ENCODE measurements at places on chromosomes 16 and 17.

DNA sequence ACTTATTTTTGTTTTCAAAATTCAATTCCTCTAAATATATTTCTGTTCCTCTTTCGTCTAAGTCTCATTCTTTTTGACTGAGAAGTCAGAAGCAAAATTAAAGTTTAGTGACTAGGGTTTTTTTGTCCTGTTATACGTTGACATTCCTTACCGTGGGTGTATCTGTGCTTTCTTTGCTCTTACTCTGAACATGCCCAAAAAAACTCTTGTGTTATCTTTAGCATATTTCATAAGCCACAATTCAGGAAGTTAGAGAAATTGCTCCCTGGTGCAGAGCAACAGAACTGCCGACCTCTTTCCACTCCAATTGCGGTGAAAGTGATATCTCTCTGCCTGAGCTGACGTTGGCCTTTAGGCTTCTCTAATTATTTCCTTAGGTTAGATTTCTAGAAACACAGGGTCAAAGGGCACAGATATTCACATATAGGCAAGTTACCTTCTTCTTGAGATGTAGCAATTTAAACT, 65.7 kb downstream of the CENPV start:
- DNase-seq, result peak; percentile 24

DNA sequence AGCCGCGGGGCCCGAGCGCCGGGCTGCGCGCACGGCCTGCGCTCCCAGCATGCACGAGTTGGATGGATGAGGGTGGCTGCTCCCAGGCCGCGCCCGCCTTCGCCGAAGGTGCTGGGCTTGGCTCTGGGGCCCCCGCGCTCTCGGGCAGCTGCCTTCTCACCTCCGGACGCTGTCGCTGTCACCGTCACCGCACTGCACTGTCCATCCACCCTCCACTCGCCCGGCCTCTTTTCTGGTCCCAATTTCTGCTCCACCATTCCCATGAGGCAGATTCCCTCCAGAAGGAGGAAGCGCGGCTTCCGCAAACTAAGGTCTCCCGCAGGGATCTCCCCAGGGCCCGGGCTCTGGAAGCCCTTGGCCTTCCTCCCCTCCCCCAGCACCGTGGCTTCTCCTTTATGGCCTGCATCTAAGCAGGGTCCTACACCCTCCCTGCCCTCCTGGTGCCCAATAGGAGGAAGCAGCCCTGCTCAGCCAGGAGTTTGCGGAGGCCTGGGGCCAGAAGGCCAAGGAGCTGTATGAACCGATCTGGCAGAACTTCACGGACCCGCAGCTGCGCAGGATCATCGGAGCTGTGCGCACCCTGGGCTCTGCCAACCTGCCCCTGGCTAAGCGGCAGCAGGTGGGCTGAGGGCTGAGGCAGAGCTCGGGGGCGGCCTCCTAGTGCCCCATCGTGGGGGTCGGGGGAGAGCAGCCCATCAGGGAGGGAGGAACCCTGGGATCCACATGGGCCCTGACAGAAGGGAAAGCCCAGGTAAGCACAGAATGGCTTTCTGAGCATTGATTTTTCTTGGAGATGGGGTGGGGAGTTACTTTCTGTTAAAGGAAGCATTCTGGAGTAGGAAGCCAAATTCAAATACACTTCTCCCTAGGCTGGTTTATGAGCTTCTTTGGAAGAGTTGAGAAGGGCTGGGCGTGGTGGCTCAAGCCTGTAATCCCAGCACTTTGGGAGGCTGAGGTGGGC, 899 bp downstream of the ACE start:
- no peak for DNase-seq

DNA sequence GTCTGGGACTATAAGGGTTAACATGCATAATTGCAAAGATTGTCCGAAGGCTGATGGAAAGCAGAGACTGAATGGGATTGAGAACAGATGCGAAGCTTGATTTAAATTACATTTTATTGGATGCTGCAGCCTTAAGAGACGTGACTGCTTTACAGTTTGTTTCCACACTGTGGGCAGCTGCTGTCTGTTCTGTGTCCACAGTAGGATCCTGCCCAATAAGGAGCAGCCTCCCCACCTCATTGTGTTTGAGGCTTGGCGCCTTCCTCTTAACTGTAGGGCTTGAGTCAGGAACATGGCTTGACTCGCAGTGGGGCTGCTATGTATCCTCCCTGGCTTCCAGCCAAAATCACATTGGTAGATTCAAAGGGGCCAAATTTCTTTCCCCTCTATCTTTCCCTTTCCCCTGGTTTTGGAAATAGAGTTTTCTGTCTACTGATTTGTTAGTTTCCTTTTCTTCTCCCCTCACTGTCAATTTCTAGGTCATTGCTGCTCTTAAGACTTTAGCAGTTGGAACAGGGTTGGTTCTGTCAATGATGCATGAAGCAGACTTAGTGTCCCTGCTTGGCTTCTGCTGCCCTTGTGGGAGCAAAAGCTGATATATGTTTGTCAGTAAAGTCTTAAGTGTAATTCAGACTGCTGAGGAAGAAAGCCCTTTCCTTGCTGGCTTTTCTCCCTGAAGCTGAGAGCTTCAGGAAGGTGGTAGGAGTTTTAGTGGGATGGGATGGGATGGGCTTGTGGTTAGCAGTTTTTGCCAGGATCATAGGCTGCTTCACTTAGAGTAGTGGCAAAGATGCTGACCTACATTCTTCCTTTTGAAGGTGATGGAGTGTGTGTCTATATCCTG, 5.0 kb upstream of the RARA start:
- DNase-seq, result no peak

DNA sequence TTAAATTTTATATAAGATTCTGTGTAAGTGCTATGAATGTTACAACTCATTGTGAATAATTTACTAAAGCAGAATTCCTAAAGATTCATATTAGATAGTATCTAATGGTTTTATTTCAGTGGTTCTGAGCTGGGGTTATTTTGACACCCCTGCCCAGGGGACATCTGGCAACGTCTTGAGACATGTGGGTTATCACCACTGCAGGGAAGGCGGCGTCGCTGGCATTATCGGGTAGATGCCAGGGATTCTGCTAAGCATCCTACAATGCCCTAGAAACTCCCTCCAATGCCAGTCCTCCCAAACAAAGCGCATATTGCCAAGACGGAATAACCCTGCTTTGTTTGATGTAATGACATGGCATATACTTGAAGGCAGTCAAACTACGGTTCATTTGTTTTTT, 372.3 kb upstream of the ZFHX3 start:
- DNase-seq, result no peak

DNA sequence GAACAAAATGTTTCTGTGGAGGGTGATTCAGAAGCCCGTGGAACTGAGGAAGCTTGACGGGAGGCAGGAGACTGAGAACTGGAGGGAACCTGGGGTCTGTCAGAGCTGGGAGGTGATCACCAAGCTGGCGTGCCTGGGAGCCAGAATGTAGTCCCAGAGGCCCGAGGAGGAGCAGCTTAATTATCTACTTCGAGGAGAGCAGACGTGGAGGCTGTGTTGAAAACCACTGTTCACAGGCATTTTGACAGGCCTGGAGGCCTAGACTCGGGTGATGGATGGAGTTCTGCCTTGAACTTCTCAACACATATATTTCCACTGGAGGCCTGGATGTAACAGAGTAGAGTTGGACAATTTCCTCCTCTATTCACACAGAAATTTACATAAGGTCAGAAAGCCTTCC, 177.7 kb upstream of the SALL1 start:
- no peak for DNase-seq

DNA sequence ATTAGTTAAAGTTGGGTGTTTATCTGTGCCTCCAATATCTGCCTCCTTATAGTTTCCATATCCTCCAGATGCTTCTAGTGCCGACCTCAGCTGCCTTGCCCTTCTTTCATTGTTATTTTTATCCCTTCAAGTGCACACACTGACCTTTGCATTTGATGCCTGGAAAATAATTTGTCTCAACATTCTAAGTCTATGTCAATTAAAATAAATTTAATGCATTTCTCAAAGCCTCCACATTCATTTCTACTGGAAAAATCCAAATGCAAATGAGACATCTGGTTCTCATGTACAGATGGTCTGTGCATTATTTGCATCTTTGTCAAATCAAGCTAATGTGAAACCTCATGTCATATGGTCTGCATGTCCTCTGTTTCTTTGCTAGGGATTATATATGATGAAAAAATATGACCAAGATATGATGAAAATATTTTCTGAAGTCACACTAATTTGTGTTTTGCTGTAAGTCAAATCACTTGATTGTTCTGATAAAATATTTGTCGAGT, 61.4 kb downstream of the TMEM100 start:
- no peak for DNase-seq

DNA sequence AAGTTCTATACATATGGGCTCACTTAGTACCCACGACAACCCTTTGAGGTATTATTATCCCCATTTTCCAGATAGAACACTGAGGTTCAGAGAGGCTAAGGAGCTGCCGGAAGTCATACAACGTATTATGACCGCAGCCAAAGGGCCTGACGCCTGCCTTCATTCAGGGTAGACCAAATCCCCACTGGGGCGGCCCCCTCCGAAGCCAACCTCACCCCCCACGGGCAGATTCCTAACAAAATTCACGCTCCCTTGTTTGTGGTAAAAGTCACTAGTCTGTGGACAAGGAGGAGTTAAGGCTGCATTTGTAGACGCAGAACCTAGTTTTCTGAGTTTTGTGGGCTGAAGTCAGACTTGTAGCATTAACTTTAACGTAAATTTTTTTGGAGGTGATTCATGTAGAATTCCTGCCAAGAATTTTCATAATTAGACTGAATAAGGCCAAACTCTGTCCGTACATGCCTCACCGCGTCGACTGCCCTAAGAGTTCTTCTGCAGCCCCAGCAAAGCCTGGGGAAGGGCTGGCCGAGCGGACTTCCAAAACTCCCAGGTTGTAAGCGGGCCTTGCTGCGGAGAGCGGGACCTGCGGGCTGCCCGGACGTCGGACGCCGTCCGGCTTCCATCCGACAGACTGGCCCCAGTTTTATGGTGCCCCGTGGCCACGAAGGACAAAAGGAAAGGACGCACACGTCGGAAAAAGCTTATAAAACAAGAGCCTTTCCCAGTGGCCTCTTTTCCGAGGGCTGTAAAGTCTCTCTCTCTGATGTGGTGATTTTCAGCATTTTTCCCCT, 75.7 kb downstream of the NXN start:
- no peak for DNase-seq

DNA sequence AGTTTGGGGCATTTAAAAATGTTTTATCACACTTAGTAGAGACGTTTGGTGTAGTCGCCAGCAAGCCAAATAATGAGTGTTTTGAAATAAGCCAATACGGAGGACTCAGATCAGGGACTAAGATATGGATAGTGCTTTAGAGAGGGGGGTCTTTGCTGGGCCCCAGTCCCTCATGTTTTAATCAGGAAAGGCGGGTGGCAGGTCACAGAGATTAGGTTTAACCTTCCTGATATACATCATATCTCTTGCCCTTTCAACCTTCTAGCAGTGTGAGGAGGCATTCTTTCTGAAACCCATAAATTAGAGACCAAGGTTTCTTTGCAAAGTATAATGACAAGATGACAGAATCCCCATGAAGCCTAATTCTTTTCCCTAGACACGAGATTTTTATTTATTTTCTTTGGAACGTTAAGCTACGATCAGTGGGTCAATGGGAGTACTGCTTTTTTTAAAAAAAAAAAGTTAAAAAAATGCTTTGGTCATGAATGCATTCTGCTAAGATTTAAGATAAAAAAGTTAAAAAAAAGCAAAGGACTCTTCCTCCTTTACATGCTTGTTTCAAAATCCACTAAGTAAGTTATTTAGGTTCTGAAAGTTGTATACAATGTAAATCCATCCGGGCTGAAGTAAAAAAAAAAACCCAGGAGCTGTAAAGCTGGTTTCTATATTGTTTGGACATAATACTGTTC, 572.1 kb upstream of the SALL1 start:
- no peak for DNase-seq

- DNase-seq, result no peak
Observed at GRCh38 chr17:32636598-32637218, 149.9 kb downstream of the CDK5R1 start.

Measured in activated naive CD4-positive, alpha-beta T cell treated with anti-CD3 and anti-CD28 coated beads, Interleukin-2, amount 10 ng/mL, durations not matched to agents 7 days and 5 days (primary cell).